Stimulated activated CD8-positive, alpha-beta memory T cell treated with anti-CD3 and anti-CD28 coated beads, Interleukin-4, amount 100 ng/mL, for 1 hour (primary cell): ENCODE measurements at places on chromosomes 2 and 18.

DNA sequence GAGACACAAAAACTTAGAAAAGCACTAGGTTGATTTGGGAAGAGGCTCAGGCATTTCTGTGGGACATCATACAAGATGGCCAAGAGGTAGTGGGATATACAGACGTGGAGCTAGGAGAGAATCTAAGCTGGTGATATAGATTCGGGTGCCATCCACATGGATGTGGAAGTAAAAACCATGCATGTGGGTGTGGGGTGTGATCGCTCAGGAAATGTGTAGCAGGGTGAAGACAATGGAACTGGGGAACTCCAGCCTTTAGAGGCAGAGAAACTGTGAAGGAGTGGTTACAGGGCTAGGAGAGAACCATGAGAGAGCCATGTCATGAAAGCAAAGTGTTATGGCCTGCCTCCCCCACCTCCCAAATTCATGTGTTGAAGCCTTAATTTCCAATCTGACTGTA lies 43.0 kb upstream of the CTLA4 start:
- no peak for DNase-seq

- no peak for DNase-seq
Measured at GRCh38 chr2:23354554-23354953, 30.4 kb upstream of the KLHL29 start.

- DNase-seq: no peak
Measured at GRCh38 chr2:163548970-163549369, 186.8 kb downstream of the FIGN start.

DNA sequence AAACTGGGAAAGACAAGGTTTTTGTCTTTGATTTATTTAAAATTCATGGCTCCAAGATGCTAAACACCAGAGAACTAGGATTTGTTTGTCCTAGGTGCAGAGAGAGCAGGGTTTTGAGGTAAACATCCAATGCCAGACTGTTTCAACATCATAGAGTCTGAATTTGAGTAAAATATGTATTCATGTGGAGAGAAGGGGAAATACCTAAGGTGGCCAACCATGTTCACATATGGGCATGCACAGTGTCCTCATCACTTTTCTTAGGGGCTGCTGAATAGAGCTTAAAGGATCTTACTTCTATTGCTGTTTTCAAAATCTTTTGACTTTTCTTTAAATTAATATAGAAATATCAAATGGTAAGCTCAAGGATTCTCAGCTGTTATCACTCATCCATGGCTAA lies 287.0 kb upstream of the CCDC68 start:
- no peak for DNase-seq

DNA sequence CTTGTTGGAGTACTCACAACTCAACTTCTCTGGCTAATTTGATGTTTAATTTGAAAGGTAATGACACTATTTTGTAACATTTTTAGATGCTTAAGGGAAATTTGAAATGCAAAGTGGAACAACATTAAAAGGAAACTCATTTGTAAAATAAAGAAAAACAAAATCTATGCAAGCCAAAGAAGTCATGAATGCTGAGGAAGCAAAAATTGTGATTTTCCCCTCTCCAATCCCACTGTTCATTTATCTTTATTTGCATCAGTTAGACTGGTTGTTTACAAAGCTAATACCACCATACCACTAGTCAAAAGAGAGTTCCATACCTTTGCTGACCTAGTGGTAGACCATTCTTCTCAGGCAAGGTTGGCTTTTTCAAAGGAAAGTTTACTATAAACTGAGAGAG lies 2.2 kb upstream of the B4GALT6 start:
- no peak for DNase-seq

DNA sequence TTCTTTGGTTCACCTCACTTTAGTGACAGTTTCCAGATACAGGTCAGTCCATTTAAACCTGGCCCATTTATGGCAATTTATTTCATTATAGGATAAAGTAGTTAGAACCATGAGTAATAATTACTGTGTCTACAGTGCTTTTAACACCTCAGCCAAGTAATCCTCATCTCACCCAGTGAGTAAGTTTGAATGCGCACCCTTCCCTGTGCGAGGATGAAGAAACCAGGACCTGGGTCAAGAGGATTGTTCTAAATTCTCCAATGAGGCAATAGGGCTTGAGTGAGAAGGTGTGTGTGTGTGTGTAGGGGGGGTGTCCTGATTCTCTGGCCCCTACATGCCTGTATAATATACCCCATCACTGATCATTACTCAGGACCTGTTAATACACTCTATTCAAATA lies 854 bp upstream of the MYO1B start:
- no peak for DNase-seq

GRCh38 chr2:96528006-96528699 lies 8.4 kb upstream of the ARID5A start:
- peak; percentile 31 for DNase-seq

DNA sequence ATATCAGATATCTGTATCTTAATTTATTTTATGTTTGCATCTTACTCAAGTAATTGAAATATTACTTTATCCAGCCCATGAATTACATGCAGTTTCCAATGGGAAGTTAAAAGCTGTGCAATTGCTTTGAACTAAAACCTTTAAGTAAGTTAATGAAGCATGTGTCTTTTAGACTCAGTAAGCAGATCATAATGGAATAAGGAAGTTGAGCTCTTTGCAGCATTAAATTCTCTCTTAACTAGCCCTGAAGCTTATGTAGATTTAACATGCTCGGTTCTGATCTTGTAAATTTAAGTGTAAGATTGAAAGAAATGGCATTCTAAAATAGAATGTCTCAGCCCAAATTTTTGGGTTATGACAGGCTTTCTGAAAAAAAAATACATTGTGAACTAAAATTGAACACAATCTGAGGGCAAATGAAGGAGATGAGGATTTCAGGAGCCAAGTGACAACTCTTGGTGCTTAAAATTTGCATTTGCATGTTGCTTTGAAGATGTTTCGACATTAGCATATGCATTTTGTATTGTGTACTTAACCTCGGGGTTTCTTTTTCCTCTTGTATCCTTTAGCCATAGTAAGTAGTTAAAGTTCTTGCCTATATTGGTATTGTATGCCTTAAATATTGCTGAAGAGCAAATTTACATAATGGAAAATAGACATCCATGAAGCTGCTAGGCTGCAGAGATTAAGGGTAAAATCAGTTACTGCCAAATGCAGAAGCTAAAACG lies 297.8 kb upstream of the KCNJ3 start:
- DNase-seq: no peak

DNA sequence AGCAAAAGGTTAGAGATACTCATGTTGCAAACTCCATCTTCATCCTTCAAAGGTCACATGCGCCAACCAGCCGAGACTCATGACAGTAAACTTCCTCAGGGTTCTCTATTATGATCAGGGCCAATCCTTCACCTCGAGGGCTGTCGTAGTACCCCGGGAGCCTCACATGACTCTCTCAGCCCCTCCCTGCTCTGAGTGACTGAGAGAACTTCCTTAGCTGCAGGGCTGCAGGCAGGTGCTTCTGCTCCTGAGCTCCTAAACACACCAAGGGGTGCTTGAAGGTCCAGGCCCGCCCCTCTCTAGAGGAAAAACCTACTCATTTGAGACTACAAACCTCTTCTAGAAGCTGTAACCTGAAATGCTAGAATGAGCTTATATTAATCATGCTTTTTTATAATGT lies 48.2 kb downstream of the LONRF2 start:
- no peak for DNase-seq

DNA sequence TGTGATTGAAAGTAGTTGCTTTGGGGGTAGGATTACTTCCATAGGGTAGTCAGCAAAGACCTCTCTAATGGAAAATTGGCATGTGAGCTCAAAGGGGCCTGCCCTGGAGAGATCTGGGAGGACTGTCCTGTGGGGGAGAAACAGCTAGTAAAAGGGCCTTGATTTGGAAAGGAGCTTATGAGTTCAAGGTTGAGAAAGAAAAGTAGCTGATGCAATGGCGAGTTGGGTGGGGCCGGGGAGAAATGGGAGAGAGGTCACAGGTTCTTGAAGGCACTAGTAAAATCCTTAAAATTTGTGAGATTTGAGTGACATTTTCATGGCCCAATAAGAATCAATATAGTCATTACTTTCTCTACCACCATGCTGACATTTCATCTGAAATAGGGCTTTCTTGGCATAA lies 82.0 kb upstream of the CCDC195 start:
- DNase-seq: no peak

- no peak for DNase-seq
Measured at GRCh38 chr2:179180242-179180641, 84.4 kb downstream of the SESTD1 start.

- DNase-seq: no peak
Measured at GRCh38 chr18:59616501-59616900, 80.7 kb downstream of the CCBE1 start.

DNA sequence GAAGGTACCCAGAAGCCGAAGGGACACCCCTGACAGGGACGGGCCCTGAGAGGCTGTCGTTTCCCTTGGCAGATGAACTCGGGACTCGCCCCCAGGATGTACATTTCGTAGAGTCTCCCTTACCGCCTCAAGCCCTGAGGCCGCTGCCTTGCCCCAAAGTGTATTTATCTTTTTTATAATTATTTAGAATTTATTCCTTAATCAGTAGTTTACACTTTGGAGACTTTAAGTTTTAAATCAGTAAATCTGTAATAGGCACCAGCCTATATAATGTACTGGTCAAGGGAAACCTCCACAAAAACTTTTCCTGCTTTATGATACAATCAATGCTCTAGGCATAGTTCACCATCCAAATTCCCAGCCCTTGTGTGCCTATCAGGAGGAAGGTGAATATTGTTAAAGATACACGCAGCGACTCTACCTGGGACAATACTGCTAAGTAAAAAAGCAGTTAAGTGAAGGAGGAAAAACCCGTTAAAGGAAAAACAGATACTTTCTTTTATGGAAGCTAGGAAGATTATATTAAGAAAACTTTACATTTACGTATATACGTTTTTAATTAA lies 848 bp downstream of the VRK2 start:
- no peak for DNase-seq

GRCh38 chr18:59951591-59951990 lies 51.8 kb downstream of the PMAIP1 start:
- DNase-seq: no peak

- no peak for DNase-seq
Measured at GRCh38 chr18:11407940-11408339, 201.5 kb upstream of the SLC35G4 start.

- DNase-seq: no peak
Measured at GRCh38 chr2:176746411-176746810, 466.2 kb upstream of the HNRNPA3 start.

- no peak for DNase-seq
Measured at GRCh38 chr2:42116195-42117181, 52.7 kb upstream of the EML4 start.

DNA sequence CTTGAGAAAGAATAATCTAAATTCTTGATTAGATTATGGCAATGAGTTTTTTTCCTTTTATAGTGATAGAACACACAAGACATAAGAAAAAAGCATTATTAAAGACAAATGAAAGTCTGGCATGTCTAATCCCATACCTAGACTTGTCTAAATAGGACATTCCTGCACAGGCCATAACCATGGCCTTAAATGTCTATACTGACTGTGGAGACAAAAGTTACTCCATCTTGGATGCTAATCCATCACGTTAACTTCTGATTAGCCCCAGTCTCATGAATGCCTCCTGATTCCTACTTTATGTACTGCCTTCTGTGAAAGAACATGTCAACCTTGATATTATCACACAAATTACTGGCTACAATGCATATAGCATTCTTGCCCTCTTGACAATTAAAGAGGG lies 23.6 kb downstream of the ORC2 start:
- DNase-seq: no peak

DNA sequence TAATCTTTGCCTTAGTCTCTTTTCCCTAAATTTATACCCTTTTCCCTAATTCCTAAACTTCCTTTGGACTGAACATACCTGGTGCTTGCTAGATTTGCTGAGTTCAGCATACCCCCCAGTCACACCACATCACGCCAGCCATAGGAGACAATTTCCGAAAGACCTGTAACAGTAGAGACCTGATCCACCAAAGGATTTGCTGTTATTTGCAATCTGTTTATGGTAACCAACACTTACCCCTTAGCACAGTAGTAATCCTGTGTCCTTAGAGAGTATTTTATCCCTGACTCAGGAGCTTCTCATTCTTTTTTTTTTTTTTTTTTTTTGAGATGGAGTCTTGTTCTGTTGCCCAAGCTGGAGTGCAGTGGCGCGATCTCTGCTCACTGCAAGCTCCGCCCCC lies 8.6 kb downstream of the PSMG2 start:
- DNase-seq: no peak

- DNase-seq: no peak
Measured at GRCh38 chr2:33488178-33488690, 11.8 kb downstream of the RASGRP3 start.

GRCh38 chr2:62133320-62133823 lies 62.5 kb upstream of the B3GNT2 start:
- DNase-seq: no peak

GRCh38 chr2:146363731-146364130 lies 1481.1 kb upstream of the ACVR2A start:
- no peak for DNase-seq

GRCh38 chr2:14781142-14781541 lies 148.6 kb downstream of the LRATD1 start:
- no peak for DNase-seq

- DNase-seq: peak; percentile 22
Measured at GRCh38 chr2:68828887-68829708, 42.1 kb downstream of the BMP10 start.

DNA sequence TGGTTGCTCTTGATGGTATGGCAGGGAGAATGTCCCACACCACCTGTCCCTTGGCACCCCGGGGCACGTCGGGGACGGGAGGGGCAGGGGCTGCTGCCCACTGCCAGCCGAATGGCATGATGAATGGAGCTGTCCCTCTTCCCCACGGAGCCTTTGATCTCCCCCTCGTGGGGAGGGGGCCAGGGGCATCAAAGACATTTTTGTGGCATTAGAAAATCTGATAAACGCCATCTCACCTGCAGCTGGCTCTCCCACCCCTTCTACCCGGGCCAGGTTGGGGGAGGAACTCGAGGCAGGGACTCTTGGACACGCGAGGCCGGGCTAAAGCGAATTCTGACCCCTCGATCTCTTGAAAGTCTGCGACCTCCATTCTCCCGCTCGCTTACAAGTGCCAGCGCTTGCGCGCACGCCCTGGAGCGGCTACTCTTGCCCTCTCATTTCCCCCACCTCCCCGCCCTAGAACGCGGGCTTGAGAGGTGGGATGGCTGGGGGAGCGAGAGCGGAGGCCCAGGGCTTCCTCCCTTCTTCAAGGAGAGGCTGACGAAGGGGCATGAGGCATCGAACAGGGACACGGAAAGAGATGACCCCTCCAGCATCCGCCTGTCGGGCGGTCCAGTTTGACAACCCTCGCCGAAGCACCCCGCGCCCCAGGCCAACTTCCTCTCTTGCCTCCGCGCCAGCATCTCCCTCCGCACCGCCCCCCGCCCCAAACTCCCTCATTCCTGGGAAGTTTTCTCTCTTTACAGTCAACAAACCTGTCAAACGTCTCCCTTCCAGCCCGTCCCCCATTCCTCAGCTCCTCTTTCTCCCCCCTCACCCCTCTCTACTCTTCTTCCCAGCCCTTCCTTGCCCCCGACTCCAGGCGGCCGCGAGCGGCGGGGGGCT lies 692 bp upstream of the WNT6 start:
- DNase-seq: no peak
